ENCODE measurements at places on chromosomes 11 and 22.

- no peaks in the 10 kb centered on the region for H3K36me3 ChIP-seq
- H3K4me1 ChIP-seq: no peaks in the 10 kb centered on the region
- H3K27ac ChIP-seq: no peak overlapping the region
- H3K27me3 ChIP-seq: no peaks in the 10 kb centered on the region
These were observed 36.4 kb downstream of the SLC22A12 start for GRCh38 chr11:64627371-64627770.

GRCh38 chr11:83326326-83326725 is 40.2 kb upstream of the CCDC90B start:
- DNase-seq: no peak
- H3K4me3 ChIP-seq: no peak overlapping the region
- no peaks in the 10 kb centered on the region for H3K36me3 ChIP-seq
- H3K27me3 ChIP-seq: no peaks in the 10 kb centered on the region
- no peak overlapping the region for H3K27ac ChIP-seq

- DNase-seq: no peak
- H3K4me1 ChIP-seq: peaks cover 38% of the 10 kb centered on the region
These were observed 57.2 kb downstream of the PPFIBP2 start for GRCh38 chr11:7570938-7571521.

- H3K4me1 ChIP-seq: peaks cover 12% of the 10 kb centered on the region
- no peaks in the 10 kb centered on the region for H3K27me3 ChIP-seq
- no peak overlapping the region for H3K4me3 ChIP-seq
- DNase-seq: no peak
- peak overlapping the region; percentile 82 for H3K27ac ChIP-seq
- H3K36me3 ChIP-seq: no peaks in the 10 kb centered on the region
These were observed 26.2 kb upstream of the GAL start for GRCh38 chr11:68658097-68658496.

- DNase-seq: no peak
- no peak overlapping the region for H3K27ac ChIP-seq
- H3K4me1 ChIP-seq: no peaks in the 10 kb centered on the region
- no peak overlapping the region for H3K4me3 ChIP-seq
These were observed 13.9 kb upstream of the NAV2 start for GRCh38 chr11:19698493-19699292.

DNA sequence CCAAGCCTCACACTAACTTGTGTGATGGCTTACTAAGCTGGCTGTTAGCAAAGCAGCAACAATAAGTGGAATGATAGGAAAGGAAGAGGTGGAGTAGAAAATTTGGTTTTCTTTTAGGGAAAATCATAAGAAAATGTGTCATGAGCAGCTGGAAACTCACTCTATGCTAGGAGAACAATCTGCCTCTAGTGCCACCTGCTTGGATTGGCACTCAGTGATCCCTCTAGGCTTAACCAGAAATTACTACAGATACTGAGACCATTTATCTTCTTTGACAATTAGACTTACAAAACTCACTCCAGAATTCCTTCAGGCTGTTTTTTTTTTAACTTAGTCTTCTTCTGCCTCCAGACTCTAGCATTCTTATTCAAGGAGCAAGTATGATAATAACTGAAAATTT is 117.3 kb downstream of the CD44 start:
- H3K4me1 ChIP-seq: no peaks in the 10 kb centered on the region
- H3K27me3 ChIP-seq: no peaks in the 10 kb centered on the region
- no peak for DNase-seq
- H3K36me3 ChIP-seq: no peaks in the 10 kb centered on the region

DNA sequence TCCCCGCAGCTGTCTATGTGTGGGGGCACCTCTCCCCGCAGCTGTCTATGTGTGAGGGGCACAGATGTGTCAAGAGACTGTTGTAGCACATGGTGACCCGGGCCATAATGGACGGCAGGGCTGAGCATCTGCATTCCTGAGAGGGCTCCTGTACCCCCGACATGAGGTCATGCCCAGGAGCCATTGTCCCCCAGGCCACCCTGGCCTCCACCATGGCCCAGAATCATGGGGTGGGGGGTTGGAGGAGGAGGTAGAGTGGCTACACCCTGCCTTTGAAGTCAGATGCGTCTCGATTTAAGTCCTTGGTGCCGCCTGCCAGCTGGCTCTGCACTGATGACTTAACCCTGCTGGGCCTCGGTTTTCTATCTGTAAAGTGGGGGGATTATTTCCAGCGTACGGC is 49.1 kb downstream of the ARHGAP8 start:
- no peaks in the 10 kb centered on the region for H3K27me3 ChIP-seq
- H3K4me1 ChIP-seq: no peaks in the 10 kb centered on the region
- H3K36me3 ChIP-seq: no peaks in the 10 kb centered on the region
- DNase-seq: no peak
- H3K4me3 ChIP-seq: no peak overlapping the region

GRCh38 chr11:73889019-73889418 is 12.2 kb downstream of the PAAF1 start:
- H3K36me3 ChIP-seq: peaks cover 8% of the 10 kb centered on the region
- H3K27me3 ChIP-seq: no peaks in the 10 kb centered on the region
- H3K4me3 ChIP-seq: no peak overlapping the region
- no peak for DNase-seq
- H3K27ac ChIP-seq: no peak overlapping the region

DNA sequence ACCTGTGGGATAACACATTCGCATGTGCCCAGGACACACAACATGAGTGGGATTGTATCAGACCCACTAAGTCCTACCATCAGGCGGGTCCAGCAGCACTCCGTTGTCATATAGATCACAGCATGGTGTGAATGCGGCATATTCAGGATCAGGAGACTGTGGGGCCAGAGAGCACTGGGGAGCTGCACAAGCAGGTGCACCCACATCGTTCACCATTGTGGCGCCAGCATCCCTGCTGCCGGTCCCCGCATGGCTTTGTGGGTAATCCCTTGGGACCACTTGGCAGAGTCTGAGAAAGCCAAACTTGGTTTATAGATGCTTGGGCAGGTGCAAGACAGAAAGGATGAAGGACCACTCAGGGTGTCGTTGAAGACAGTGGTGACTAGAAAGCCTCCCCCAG is 201.6 kb upstream of the B3GAT1 start:
- no peak overlapping the region for H3K4me3 ChIP-seq
- H3K27me3 ChIP-seq: no peaks in the 10 kb centered on the region
- no peak overlapping the region for H3K27ac ChIP-seq
- DNase-seq: no peak
- no peaks in the 10 kb centered on the region for H3K4me1 ChIP-seq

GRCh38 chr11:56333156-56333555 is 12.7 kb upstream of the OR8K1 start:
- H3K4me1 ChIP-seq: no peaks in the 10 kb centered on the region
- H3K4me3 ChIP-seq: no peak overlapping the region
- no peak for DNase-seq
- H3K27ac ChIP-seq: no peak overlapping the region
- no peaks in the 10 kb centered on the region for H3K36me3 ChIP-seq

DNA sequence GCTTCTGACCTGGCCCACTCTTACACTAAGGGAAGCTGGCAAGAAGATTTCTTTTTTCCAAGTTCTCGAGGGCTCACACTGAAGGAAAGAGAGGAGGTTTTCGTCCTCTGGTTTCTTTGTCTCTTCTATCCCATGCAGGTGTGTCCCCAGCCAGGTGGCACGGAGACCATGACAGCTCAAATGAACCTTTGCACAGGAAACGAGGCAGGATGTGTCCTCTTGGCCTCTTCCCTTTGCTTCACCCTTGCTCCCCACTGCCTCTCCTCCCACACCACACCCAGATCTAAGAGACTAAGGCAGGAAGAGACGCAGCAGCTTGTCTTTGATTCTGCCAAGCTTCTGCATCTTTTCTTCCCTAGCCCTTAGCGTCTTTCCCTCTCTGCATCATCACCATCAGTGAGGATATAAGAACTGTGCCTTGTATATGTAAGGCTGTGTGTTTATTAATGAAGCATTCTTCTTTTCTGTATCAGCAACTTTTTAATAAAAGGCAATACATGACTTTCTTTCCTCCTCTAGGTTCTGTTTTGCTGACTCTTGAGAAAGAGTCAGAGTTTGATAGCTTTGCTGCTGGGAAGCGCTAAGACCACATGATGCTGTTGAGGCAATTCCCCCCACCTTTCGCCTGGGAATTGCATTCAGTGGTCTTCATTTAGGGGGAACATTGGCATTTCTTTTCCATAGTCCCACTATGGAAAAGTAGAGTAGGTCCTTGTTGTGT is 56.0 kb upstream of the PARVA start:
- H3K27me3 ChIP-seq: no peaks in the 10 kb centered on the region
- H3K4me1 ChIP-seq: no peaks in the 10 kb centered on the region
- H3K27ac ChIP-seq: no peak overlapping the region

- H3K27me3 ChIP-seq: no peaks in the 10 kb centered on the region
- no peak for DNase-seq
- H3K27ac ChIP-seq: no peak overlapping the region
- H3K36me3 ChIP-seq: no peaks in the 10 kb centered on the region
- H3K4me1 ChIP-seq: no peaks in the 10 kb centered on the region
These were observed 380.6 kb downstream of the BRD1 start for GRCh38 chr22:49446759-49447710.

- no peaks in the 10 kb centered on the region for H3K36me3 ChIP-seq
- no peak overlapping the region for H3K4me3 ChIP-seq
- DNase-seq: peak; percentile 5
- no peaks in the 10 kb centered on the region for H3K4me1 ChIP-seq
- no peak overlapping the region for H3K27ac ChIP-seq
These were observed 253.7 kb upstream of the CHORDC1 start for GRCh38 chr11:90476442-90477007.

DNA sequence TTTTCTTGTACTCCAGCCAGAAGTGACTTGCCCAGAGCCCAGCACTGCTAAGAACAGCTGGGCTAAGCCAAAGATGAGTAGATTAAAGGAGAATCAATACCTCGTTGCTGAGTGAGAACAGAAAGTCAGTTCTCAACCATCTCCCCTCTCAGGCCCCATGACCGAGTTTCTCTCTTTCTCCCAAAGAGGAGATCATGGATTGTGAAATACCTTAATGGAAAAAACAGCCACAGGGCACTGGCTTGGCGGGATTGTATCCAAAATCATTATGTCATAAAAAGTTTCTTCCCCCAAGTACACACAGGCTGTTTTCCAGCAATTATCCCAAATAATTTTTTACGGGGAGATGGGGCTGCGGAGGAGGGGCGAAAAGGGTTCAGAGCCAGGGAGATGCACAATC is 111.8 kb upstream of the TMEM45B start:
- DNase-seq: no peak
- peak overlapping the region; percentile 36 for H3K27ac ChIP-seq
- H3K4me1 ChIP-seq: no peaks in the 10 kb centered on the region
- H3K4me3 ChIP-seq: no peak overlapping the region

- peaks cover 5% of the 10 kb centered on the region for H3K36me3 ChIP-seq
- no peak overlapping the region for H3K4me3 ChIP-seq
- no peaks in the 10 kb centered on the region for H3K4me1 ChIP-seq
- no peaks in the 10 kb centered on the region for H3K27me3 ChIP-seq
- no peak overlapping the region for H3K27ac ChIP-seq
These were observed 9.4 kb downstream of the TUG1 start for GRCh38 chr22:30978304-30978962.

- no peak for DNase-seq
- H3K27ac ChIP-seq: no peak overlapping the region
- H3K4me1 ChIP-seq: peaks cover 21% of the 10 kb centered on the region
- H3K4me3 ChIP-seq: no peak overlapping the region
These were observed 5.9 kb upstream of the HMOX1 start for GRCh38 chr22:35375031-35375430.

GRCh38 chr11:117143390-117143789 is 697 bp upstream of the PAFAH1B2 start:
- H3K4me1 ChIP-seq: peaks cover 29% of the 10 kb centered on the region
- no peaks in the 10 kb centered on the region for H3K36me3 ChIP-seq
- no peak for DNase-seq
- H3K27ac ChIP-seq: peak overlapping the region; percentile 90
- peak overlapping the region; percentile 83 for H3K4me3 ChIP-seq

DNA sequence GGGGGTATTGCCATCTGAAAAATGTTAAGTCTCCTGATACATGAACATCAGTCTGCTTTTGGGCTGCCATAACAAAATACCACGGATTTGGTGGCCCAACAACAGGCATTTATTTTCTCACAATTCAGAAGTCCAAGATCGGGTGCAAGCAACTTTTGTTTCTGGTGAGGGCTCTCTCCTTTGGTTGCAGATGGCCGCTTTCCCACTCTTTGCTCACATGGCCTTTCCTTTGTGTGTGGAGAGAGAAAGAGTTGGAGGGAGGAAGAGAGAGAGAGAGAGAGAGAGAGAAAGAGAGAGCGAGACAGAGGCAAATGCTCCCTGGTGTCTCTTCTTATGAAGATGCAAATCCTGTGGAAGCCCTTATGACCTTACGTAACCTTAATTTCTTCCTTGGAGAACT is 2.5 kb upstream of the KRTAP5-2 start:
- no peak overlapping the region for H3K4me3 ChIP-seq
- no peak for DNase-seq
- no peak overlapping the region for H3K27ac ChIP-seq
- no peaks in the 10 kb centered on the region for H3K36me3 ChIP-seq

DNA sequence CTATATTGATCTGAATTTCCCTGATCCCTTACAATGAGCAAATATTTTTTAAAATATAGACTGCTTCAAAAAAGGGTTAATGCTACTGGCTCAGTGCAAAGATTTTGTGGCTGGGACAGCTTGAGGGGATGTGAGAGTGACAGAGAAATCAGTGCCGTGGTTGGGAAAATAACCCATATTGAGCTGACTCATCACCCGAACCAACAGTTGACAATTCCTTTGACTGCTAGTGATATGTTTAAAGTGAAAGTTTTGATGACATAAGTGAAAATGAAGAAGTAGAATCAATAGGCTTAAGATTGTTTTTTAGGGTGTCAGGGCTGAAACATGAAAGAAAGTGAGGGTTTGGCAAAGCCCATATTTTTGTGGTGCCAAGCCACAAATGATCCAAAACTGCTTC is 257.1 kb upstream of the TENM4 start:
- no peaks in the 10 kb centered on the region for H3K4me1 ChIP-seq
- DNase-seq: no peak
- H3K4me3 ChIP-seq: no peak overlapping the region
- no peak overlapping the region for H3K27ac ChIP-seq

- no peaks in the 10 kb centered on the region for H3K36me3 ChIP-seq
- H3K4me1 ChIP-seq: no peaks in the 10 kb centered on the region
- no peak overlapping the region for H3K27ac ChIP-seq
These were observed 38.5 kb upstream of the GNAZ start for GRCh38 chr22:23031786-23032185.

DNA sequence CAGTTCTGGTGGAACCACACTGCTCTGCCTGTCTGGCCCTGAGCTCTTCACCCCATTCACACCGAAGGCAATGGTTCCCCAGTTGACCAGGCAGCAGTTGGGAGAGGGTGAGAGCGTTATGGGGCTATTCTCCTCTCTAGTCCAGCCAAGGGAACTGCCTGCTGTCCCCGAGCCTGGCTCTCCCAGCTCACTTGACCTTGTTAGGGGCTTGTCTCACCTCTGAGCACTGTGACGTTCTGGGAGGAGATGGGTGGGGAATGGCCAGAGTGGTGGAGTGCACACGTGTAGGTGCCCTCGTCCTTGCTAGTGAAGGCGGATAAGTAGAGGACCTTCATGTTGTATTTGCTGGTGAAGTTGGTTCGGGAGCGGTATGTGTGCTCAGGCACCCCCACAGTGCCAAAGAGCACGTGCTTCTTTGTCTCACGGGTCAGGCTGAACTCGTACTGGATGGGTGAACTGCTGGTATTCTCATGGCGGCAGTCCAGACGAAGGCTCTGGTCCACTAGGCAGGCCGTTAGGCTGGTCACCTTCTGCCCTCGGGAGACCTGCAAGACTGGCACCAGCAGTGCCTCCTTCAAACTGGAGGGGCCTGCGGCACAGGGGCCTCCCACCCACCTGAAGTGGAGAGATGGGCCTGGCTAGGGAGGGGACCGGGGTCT is 3.0 kb downstream of the THY1 start:
- no peak overlapping the region for H3K27ac ChIP-seq
- no peaks in the 10 kb centered on the region for H3K36me3 ChIP-seq
- H3K27me3 ChIP-seq: peaks cover 47% of the 10 kb centered on the region
- peaks cover 18% of the 10 kb centered on the region for H3K4me1 ChIP-seq
- H3K4me3 ChIP-seq: no peak overlapping the region

Data from tibial nerve (tissue), 4 donors.